ENCODE measurements at places on chromosomes 16 and 17.

DNA sequence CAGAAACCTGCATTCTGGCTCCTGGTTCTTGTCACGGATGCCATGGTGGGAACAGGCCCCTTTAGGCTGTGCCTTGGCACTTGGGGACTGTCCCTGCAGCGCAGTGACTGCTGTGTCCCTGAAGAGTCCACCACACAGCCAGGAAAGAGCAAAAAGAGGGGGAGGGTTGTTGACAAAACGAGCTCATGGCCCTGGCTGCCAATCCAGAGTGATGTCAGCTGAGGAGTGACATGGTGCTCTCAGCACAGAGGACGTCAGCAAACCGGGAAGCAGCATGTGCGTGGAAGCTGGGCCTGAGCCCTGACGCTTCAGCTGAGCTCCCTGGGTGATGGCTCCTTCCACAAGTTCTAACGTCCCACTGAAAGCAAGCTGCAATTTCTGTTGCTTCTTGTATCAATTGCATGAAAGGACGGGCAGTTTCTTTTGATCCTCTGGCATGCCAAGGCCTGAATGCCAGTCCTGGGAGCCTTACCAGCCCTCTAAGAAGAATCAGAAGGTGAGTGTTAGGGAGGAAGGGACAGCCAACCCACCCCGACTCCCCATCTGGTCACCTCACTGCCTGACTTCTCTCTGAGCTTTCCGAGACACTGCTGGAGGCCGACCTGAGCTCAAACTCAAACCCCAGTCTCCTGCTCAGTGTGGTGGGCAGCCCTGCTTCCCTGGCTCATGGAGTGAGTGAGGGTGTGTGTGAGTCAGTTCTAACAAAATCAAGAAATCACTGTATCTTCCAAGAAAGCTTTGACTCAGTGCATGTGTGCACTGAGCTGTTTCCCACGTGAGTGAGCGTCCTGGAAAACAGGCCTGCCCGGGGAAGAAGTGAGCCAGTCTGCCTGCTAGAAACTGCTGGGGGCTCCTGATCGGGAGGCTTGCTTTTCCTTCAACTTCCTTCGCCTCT is 14.7 kb upstream of the WNT3 start:
- peak; percentile 55 for DNase-seq

- DNase-seq = no peak
Observed at GRCh38 chr16:71205482-71206131, 24.9 kb downstream of the HYDIN start.

- DNase-seq = no peak
Observed at GRCh38 chr17:83028851-83029250, 50.6 kb upstream of the METRNL start.

DNA sequence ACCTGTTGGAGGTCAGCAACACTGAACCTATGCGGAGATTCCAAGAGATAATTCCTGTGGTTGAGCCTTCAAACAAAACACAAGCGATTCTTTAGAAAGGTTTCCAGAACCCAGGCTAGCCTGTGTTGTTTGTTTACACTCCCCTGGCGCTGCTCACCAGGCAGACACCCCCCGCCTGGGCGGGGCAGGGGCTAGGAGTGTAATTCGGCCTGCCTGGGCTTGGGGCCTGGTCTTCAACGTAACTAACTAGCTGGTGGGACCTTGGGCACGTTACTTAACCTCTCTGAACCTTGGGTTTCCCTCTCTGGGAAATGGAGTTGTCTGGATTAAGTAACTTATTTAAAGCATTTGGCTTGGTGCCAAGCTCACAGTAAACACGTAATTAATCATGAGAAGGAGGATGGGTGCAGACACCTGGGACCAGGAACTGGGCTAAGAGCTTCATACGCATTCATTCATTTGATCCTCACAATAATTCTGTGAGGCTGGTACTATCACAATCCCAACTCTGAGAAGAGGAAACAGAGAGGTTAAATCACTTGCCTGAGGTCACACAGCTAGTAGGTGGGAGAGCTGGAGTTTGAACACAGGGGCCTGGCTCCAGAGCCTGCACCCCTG is 7.6 kb upstream of the ARHGAP27 start:
- DNase-seq = no peak

GRCh38 chr17:60284709-60285108 is 107.2 kb downstream of the USP32 start:
- DNase-seq = no peak

Measured in HS-5 (cell line).